ENCODE measurements at places on chromosomes 1 and 21.

DNA sequence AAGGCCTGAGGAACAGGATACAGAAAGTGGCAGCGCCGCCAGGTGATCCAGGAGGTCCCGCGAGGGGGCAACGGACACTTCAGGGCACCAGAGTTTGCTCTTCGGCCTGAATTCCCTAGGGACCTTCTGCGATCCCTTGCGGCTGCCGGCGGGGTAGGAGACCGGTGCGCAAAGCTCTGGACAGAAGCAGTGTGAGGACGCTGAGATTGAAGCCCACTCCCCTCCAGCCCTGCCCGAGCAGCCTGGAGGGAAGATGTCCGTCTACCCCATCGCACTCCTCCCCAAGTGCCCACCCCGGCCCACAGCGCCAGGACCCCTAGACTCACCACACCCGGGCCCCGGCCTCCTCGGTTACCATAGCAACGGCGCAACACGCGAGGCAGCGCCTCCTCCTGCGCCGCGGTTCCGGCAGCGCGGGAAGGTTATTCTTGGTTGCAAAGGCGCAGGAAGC, at the start of gene ANKRD45:
TSS of gene ANKRD45 (minus strand) at position 361 of the 451 bp plus-strand sequence. CDS start 10,433 bp downstream, outside the sequence.
- no peak for DNase-seq

GRCh38 chr1:107640207-107640606, 324.8 kb downstream of the VAV3 start:
- no peak for DNase-seq

DNA sequence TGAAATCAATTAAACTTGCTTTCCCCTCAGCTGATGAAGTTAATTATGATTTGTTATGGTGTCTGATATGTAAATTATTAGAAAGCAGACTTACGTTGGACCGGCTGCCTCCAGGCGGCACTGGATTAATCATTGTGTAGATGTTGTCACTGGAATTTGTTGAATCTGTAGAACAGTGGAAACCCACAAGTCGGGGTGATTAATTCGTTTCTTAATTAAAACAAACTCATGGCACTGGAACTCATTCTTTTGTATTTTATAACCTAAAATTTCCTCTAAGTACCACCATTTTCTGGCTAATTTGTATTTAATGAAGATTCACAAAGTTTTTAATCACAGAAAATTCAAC, 39.0 kb downstream of the MRPL37 start:
- no peak for DNase-seq

- no peak for DNase-seq
Measured at GRCh38 chr1:194347200-194347599, 1160.8 kb upstream of the B3GALT2 start.

DNA sequence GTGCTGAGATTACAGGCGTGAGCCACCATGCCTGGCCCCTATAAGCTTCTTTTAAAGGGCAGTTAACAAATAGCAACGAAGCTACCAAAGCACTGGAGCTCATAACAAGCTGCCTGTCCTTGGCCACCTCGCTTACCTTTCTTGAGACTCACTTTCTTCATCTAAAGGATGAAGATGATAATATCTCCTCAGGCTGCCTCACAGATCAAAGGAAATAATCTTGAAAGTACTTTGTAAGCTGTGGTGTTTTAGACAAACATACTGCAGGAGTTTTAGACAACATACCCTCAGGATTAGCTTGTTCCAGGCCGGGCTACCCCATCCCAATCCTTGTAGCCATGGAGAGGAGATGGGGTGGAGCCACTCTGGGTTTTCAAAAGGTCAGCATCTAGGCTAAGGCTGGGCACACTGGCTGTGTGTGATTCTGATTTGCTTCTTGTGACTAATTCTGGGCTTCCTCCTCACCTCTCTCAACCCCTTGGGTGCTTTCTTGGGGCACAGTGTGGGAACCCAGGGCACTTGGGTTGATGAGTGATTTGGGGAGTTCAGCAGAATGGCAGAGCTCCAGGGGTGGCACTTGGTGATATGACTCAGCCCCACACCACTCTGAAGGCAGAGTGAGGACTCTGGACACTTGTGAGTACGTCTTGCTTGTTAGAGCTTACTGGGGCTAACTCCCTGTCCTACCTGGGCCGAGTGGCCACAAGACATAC, 5.2 kb downstream of the GPR25 start:
- DNase-seq = no peak

DNA sequence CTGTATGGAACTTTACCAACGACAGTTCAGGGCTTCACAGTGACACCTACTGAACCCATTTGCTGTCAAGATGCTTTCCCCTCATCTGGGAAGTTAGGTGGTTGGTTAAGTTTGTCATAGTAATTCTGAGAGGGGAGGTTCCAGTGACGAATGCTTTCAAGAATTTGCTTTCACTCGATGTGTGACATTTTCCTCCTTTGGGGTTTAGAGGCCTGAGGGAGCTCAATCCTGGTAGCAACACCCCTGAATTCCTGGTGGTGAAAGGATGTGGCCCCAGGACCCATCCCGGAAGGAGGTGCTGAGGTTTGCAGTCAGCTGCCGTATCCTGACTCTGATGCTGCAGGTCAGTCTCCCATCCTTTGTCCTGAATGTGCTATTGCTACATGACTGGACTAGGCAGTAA, 2.8 kb downstream of the PIGV start:
- no peak for DNase-seq
